Activated T-helper 2 cell treated with anti-CD3 and anti-CD28 coated beads, Interferon-gamma antibody, Interleukin-2, Interleukin-4, amounts not matched to agents 10 μg/mL and 5 μg/mL and 100 μg/mL, durations not matched to agents 14 hours and 24 hours and 36 hours (primary cell): ENCODE measurements at places on chromosomes 1 and 21. TPM values are rescaled to one million over a fixed set of nuclear protein-coding genes. Genes with fewer than 3 reads are reported as not detected.

ITLN1 gene
- not detected in 2 replicates for total RNA-seq

DNA sequence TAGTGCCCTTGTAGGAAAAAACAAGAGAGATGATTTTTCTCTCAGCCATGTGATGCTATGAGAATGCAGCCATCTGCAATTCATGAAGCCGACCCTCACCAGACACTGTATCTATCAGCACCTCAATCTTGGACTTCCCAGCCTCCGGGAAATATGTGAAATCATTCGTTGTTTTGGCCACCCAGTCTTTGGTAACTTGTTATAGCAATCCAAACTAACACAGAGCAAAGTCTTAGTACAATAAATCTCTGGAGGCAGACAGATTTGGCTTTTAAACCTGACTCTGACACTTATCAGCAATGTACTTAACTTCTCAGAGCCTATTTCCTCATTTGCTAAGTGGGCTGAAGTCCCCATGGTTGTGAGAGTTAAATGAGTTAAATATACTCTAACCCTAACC, 5.1 kb upstream of the MED18 start:
- H3K4me3 ChIP-seq = no peak overlapping the region
- peaks cover 2% of the 10 kb centered on the region for H3K27me3 ChIP-seq
- peaks cover 3% of the 10 kb centered on the region for H3K36me3 ChIP-seq
- peaks cover 5% of the 10 kb centered on the region for H3K4me1 ChIP-seq
- no peak overlapping the region for H3K27ac ChIP-seq

GRCh38 chr1:64337475-64337874, 132.5 kb upstream of the CACHD1 start:
- no peak overlapping the region for H3K4me3 ChIP-seq
- no peaks in the 10 kb centered on the region for H3K4me1 ChIP-seq
- H3K27me3 ChIP-seq = peaks cover 2% of the 10 kb centered on the region
- no peaks in the 10 kb centered on the region for H3K36me3 ChIP-seq

SH2D5 gene
- total RNA-seq = 0.05 and 0.16 TPM in 2 replicates
